ENCODE measurements at places on chromosomes 6 and 20. TPM values are rescaled to one million over a fixed set of nuclear protein-coding genes. Genes with fewer than 3 reads are reported as not detected.

DNA sequence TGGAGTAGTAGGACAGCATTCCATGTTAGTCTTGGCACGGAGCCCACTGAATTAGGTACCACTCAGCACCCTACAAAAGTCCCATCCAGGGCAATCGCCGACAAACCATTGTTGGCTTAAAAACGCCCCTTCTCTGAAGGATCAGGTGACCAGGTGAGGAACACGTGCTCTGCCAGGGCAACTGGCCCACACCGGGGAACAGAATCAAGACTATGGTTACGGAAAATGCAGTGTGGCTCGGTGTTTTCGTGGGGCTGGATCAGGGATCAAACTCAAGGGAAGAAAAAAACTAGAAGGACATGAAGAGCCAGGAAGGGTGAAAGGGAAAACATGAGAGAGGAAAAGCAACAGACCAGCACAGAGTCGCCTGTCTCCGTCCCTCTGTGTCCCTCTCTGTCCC lies 177.8 kb upstream of the ARID1B start:
- H3K4me1 ChIP-seq: no peaks in the 10 kb centered on the region
- H3K27ac ChIP-seq: no peak overlapping the region
- no peak overlapping the region for H3K4me3 ChIP-seq
- H3K36me3 ChIP-seq: no peaks in the 10 kb centered on the region

Gene TREML1
- total RNA-seq: not detected

- no peak overlapping the region for H3K4me3 ChIP-seq
- DNase-seq: no peak
- H3K27ac ChIP-seq: no peak overlapping the region
- no peaks in the 10 kb centered on the region for H3K36me3 ChIP-seq
- H3K27me3 ChIP-seq: peaks cover 12% of the 10 kb centered on the region
Observed at GRCh38 chr20:32077190-32077589, 25.1 kb downstream of the HCK start.

DNA sequence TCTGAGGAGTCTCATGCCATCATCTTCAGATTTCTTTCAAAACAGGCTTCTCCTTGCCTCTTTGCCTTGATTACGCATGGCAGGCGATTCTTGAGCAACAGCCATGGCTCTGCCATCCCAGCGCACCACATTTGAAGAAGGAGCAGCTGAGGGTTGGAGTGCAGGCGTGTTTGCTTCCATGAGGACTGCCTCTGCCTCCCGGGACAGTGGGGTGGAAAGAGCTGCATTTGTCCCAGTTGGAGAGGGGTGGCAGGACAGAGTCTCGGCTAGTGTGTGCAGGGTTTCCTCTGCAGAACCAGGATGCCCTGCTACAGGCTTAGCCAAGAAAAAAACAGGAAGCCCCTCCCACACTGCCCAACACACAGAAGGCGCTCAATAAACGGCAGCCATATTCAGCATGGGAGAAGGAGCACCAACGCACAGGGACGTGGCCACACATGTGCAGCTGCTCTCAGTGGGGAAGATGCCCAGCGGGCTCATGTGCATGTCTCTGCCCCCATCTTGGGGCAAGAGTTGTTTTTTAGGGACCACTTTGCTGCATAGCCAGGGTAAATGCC lies 36.6 kb downstream of the IRF4 start:
- peaks cover 66% of the 10 kb centered on the region for H3K4me1 ChIP-seq
- H3K27me3 ChIP-seq: no peaks in the 10 kb centered on the region
- DNase-seq: no peak
- H3K36me3 ChIP-seq: no peaks in the 10 kb centered on the region

DNA sequence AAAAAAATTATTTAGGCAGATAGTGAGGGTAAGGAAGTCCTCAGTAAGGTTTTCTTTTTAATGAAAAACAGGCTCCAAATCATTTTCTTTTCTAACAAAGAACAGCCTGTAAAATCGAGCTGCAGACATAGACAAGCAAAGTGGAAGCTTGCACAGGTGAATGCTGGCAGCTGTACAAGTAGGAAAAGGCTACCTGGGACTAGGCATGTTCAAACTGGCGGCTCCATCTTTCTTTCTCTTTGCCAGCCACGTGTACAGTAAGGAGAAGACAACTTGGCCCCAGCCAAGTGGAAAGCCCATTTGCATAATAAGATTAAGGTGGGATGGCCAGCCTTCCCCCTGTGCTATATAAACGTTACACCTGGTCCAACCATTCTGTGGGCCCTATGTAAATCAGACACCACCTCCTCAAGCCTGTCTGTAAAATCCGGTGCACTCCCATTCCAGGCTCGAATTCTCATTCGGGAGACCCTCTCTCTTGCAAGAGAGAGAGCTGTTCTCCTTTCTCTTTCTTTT lies 27.0 kb upstream of the SLC2A12 start:
- H3K27me3 ChIP-seq: peaks cover 8% of the 10 kb centered on the region
- peaks cover 26% of the 10 kb centered on the region for H3K4me1 ChIP-seq
- H3K4me3 ChIP-seq: no peak overlapping the region
- no peak for DNase-seq
